ENCODE measurements at places on chromosomes 4 and X. TPM values are rescaled to one million over a fixed set of nuclear protein-coding genes. Genes with fewer than 3 reads are reported as not detected.

DNA sequence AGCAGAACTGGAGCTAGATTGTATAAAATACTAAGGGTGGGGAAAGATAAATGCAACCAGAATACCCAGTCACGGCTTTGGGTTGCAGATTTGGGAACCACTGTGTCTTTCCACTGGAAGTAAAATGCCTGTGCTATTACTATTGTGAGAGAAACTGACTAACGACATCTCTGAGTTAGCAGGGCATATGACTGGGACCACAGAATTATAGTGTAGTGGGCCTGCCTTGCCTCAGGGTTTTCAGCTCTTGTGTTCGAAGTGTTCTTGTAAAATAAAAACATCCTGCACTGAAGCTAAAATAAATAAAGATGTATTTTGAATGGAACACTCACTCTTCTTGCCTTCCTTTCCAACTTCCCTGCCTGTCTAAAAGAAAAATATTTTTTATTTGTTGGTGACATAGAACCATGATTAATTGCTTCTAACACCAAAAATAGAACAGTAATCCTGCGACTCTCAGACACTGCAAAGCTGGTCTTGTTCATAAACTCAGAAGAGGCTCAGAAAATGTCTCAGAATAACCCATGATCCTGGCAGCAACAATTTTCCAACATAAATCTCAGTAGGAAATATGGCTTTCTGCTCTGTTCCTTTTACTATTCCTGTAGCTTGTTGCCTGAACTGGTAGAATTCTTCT lies 104.2 kb downstream of the FAM47B start:
- DNase-seq, result peak; percentile 2

GRCh38 chr4:157221426-157221894 lies 932 bp downstream of the GRIA2 start:
- DNase-seq, result no peak

The HERC6 gene
- polyA plus RNA-seq, result 9.1 TPM

The EMD gene
- polyA plus RNA-seq, result 63.3 TPM

The XPNPEP2 gene
- polyA plus RNA-seq, result 52.9 TPM

- no peak for DNase-seq
Observed at GRCh38 chr4:845233-845835, 19.4 kb upstream of the CPLX1 start.

DNA sequence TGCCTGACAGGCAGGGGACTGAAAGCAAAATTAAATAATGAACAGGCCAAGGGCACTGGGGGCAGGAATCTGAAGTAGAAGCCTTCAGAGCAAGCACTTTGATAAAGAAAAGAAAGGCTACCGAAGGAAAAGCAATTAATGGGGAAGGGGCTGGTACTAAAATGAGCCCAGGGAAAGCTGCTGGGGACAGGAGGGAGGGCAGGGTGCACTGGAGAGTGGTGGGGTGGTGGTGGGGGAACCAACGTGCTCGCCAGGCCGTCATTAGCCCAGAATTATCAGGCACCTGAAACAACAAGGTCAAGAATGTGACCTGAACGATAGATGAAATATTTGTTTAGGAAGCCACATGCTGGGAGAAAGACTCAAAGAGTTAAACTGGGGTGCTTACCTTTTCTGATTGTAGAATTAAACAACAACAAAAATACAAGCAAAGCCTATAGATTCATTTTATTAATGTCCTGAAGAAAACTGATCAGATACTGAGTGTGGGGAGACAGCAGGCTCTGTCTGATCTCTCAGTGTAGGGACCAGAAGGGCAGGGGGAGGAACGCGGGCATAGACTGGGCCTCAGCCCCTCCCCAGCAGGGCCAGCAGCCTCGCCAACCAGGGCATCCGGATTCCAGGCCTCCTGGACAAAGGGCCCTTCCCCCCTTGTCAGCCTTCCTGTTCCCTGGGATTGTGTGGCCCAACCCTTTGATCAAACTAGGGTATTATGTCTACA lies 239.7 kb upstream of the KLF3 start:
- no peak for DNase-seq

The SLBP gene
- 60.9 TPM for polyA plus RNA-seq

DNA sequence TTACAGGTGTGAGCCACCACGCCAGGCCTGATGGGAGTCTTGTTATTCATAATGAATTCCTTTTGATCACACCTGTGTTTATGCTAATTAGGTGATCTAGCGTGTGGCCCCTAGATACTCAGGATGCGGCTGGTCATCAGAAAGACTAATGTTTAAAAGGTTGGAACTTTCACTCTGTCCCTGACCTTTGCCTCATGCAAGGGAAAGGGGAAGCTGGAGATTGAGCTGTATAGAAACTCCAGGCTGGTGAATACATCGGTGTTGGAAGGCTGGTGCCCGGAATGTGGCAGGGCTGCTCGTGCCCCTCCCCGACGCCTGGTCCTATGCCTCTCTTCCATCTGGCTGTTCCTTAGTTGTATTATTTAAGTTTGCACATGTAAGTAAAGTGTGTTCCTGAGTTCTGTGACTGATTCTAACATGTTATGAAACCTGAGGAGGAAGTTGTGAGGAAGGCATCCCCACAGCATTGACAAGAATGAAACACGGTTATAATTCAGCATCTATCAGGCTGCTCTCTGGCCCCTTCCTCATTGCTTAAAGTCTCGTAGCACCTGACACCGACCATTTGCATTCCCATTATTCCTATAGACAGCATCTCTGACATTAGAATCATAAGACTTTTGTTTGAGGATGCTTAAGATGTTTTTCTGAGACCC lies 28.9 kb downstream of the CASP3 start:
- no peak for DNase-seq

The ARSD gene
- polyA plus RNA-seq, result 49.6 TPM

The BMP3 gene
- polyA plus RNA-seq, result 14.8 TPM

GRCh38 chr4:136812100-136812880 lies 720.0 kb downstream of the PCDH18 start:
- no peak for DNase-seq

DNA sequence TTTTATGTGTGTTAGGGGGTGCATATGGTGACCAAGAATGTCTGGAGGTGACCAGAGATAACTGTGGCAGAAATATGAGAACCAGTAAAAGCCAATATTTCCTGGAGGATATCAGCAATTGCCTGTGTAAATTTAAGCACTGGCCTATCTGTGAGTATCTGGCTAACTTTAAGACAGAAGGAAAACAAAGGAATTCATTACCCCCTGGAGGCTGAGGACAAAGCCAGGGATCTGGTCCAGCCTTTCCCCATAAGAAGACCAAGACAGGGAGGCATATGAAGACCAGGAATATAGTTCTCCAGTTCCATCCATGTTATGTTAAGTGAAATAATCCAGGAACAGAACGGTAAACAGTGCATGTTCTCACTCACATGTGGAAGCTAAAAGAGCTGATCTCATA lies 49.2 kb downstream of the MFAP3L start:
- no peak for DNase-seq

The TCEAL6 gene
- 0.19 TPM for polyA plus RNA-seq

The RAB40A gene
- polyA plus RNA-seq, result 2.3 TPM

GRCh38 chr4:178745203-178745602 lies 1303.0 kb upstream of the AGA start:
- no peak for DNase-seq

DNA sequence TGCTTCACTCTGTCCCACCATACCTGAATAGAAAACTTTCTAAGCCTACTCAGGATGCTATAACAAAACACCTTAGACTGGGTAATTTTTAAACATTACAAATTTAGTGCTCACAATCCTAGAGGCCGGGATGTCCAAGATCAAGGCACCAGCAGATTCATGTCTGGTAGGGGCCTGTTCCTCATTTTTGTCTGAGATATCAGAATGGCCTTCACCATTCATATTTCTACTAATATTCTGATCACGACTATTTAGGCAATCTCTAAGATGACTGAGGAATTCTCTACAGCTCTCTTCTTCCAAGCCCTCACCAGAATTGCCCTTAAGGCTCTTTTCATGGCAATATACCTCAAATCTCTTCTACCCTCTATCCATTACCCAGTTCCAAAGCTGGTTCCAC lies 77.4 kb upstream of the NRK start:
- DNase-seq, result no peak

- DNase-seq, result no peak
Observed at GRCh38 chr4:100842856-100843255, 325.0 kb upstream of the EMCN start.

DNA sequence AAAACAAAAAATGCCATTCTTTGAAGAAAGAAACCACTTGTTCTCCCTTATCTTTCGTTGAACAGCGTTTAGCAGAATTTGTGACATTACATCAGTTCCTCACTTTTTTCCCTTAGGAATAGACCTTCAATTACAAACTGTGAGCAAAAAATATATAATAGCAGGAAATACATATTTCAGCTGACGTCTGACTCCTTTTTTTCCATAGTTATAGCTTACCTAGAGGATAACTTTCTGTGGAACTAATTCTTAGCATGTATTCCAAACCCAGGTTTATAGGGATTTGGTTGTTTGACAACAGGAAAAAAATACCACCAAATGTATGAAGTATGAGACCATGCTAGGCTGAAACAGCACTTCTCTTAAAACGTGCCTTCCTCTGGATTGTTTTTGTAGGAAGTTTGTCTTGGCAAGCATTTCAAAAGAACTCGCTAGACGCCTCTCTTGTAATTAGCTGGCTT lies 2.0 kb upstream of the LIMCH1 start:
- no peak for DNase-seq

DNA sequence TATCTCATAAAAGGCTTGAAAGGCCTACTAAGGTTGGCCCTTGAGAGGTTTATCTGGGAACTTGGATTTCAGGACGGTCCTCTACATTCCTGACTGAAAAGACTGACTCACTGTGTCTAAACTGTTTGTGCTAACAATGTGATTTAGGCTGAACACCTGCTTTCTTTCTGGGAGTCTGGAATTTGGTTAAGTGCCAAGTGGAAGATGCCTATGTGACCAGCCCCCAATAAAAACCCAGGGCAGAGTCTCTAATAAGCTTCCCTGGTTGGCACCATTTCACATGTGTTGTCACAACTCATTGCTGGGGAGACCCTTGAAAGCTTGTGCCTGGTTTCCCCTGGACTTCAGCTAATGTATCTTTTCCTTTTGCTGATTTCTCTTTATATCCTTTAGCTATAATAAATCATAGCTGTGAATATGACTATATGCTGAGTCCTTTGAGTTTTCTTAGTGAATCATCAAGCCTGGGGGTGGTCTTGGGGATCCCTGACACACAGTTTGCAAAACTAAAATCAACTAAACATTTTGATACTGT lies 55.1 kb downstream of the GPR82 start:
- no peak for DNase-seq

DNA sequence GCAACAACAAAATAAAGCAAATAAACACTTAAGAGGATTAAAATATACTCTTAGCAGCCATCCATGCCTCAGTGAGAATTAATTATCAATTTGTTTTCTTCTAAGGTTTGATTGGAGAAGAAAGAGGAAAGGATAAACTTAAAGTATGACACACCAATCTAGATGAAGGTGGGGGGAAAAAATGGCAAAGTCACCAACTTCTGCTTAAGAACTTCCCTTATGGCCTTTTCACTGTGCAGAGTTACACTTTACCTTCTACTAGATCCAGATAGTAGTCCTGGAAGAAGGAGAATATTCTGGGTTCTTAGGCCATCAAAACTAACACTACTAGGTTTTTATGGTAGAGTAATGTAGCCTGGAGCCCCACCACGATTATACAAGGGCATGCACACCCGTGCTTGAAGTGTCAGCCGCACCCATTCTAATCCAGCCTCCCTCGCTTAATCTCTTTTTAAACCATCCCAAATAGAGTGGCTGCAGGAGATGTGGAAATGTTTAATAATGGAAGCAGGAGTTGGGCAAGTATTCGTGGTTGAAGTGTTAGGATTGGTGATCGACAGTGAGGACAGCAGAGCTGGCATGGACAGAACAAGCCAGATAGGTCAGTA lies 14.1 kb downstream of the ENPEP start:
- DNase-seq, result no peak

- DNase-seq, result no peak
Observed at GRCh38 chr4:2587213-2587823, 50.9 kb downstream of the FAM193A start.

The RPL9 gene
- 536 TPM for polyA plus RNA-seq

DNA sequence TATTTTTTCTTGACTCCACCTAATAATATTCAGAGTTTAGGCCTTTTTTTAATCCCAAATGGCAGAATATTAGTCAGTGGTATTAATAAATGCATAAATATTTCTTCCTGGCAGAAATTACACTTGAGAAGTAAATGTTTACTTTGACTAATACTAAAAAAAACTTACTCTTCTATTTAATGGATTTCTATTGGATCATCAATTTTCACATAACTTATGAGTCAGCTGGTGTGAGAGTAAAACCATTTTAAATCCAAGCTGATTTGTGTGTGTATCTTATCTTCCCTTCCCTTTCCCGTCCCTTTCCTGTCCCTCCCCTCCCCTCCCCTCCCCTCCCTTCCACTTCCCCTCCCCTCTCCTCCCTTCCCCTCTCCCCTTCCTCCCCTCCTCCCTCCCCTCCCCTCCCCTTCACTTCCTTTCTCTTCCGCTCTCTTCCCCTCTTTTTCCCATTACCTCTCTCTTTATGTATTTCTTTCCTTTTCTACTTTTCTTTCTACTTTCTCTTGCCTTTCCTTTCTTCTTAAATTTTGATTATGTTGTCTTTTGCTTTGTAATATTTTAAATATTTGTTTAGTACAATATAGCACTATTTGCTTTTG lies 630.1 kb upstream of the EPHA5 start:
- DNase-seq, result no peak

The KLHL15 gene
- polyA plus RNA-seq, result 19.8 TPM

DNA sequence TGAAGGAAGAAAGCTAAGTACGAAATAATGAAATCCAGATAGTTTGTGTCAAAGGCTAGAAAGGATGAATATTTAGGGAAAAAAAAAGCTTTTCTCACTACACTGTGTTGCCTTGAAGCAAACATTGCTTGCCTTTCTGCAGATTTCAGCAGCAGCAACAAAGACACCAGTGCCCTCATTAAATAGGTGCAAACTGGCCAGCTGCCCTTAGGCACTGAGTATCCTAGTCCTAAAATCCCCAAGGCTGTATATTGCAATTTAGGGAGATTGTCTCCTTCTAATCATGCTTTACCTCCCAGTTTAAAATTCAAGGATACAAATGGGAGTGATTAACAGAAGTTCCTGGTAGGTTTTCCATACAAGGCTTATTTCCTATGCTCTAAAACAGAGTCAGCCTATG lies 8.6 kb upstream of the FAT4 start:
- no peak for DNase-seq

GRCh38 chr4:118983831-118984230 lies 95.2 kb downstream of the SYNPO2 start:
- no peak for DNase-seq
